CD4-positive, alpha-beta T cell treated with Interleukin-6 for 4 hours (primary cell): ENCODE measurements at places on chromosomes 1 and 21.

- no peak for DNase-seq
Measured at GRCh38 chr1:43271186-43272118, 1.7 kb downstream of the TMEM125 start.

DNA sequence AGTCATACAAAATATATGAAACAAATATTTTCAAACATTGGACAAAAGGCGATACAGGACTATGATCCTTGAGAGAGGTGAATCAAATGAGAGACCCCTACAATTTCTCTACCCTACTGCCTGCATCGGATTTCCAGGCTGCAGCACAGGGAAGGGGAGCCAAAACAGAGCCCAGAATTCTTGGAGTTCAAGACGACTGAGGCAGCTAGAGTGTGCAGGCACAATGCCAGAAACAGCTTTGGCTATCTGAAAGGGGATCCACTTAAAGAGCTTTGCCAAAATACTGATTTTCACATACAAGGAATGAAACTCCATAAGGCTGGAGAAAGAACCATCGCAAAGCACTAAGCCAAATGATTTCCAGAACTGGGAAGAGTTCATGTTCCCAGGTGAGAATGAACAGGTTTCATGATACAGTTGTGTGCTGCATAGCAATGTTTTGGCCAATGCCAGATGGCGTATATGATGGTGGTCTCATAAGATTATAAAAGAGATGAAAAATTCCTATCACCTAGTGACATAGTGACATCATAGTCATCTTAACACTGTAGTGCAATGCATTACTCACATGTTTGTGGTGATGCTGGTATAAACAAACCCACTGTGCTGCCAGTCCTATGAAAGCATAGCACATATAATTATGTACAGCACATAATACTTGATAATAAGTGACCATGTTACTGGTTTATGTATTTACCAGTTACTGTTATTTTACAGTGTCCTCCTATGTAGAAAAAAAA is 77.5 kb downstream of the KCND3 start:
- DNase-seq = no peak

DNA sequence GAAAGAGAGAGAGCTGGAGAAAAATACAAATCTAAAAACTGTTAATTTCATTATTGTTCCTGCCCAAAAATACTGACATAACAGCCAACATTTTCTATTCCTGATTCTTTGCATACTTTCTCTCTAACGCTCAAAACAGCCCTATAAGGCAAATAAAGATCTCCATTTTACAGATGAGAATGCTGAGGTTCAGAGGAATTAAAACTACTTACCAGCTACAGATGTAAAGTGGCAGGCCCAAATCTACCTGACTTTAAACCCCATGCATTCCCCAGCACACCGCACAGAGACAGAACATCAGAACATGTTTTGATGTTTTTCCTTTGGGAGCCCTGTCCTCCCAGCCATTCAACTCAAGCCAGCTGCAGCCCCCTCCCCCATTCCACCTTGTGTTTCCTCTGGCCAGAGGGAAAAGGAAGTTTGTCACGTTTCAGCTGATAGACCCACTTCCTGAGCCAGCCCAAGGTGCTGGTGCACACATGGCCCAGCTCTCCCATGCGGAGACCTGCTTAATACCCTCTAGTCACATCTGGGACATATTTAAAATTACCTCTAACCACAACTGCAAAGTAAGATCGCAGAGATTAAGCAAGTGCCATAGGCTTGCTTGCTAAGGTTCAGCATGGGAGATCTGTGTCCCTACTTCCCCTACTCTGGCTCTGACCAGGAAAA is 133.1 kb upstream of the NFIA start:
- no peak for DNase-seq

- no peak for DNase-seq
Measured at GRCh38 chr1:156157506-156157905, 4.1 kb downstream of the SEMA4A start.

- no peak for DNase-seq
Measured at GRCh38 chr1:58067082-58067481, 479.4 kb downstream of the OMA1 start.

DNA sequence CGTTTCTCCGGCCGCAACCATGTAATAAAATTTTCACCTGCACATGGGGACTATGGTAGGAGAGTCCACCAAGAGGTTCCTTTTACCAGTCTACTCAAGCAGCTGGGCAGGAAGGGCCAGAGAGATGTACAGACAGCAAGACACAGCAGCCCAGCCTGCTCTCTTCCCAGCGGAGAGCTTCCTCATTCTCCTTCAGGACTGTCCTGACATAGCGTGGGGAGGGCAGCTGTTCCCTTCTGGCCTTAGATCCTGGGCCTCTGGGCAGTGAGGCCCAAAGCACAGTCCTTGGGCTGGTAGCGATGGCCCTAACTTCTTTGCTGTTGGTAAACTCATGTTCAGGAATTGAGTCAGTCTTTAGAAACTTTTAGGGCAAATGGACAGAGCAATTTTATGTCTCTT is 89.1 kb downstream of the BCAR3 start:
- no peak for DNase-seq

DNA sequence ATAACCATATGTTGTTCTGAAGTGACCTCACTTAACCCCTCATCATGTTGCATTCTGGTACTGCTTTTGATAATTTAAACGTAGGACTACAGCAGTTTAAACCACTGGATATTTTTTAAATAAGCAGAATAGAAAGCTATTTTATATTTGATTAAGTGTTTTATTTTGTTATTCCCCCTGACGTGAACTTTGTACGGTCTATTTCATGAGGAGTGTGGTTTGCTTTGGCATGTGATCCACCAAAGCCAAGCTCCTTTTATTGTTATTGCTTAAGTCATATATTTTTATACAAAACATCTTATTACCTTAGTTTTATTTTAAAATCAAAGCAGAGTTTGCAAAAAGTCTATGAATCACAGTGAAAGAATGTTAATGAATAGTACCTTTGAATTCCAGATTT is 101.4 kb upstream of the L1TD1 start:
- no peak for DNase-seq

DNA sequence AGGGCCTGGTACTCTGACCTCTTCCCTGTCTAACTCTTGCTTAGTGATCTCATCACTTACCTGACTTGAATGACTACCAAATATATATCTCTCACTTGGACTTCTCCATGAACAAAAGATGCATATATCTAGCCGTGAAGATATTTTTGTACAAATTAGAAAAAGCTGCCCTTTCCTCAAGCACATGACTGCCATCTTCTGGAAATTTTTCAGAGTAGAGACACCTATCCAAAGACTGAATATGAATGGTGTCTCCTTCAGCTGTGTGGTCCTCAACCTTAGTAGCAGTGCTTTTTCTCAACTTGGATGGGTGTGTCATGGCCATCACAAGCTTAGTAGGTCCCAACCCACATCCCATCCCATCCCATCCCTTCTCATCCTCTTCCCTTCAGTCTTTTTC is 142.3 kb downstream of the DNM3 start:
- no peak for DNase-seq

GRCh38 chr1:110076789-110077500 is 6.5 kb upstream of the ALX3 start:
- DNase-seq = no peak
